Choroid plexus epithelial cell (primary cell): ENCODE measurements at places on chromosomes 16 and 17.

GRCh38 chr16:55325080-55325447, 1.1 kb downstream of the IRX6 start:
- DNase-seq = no peak

DNA sequence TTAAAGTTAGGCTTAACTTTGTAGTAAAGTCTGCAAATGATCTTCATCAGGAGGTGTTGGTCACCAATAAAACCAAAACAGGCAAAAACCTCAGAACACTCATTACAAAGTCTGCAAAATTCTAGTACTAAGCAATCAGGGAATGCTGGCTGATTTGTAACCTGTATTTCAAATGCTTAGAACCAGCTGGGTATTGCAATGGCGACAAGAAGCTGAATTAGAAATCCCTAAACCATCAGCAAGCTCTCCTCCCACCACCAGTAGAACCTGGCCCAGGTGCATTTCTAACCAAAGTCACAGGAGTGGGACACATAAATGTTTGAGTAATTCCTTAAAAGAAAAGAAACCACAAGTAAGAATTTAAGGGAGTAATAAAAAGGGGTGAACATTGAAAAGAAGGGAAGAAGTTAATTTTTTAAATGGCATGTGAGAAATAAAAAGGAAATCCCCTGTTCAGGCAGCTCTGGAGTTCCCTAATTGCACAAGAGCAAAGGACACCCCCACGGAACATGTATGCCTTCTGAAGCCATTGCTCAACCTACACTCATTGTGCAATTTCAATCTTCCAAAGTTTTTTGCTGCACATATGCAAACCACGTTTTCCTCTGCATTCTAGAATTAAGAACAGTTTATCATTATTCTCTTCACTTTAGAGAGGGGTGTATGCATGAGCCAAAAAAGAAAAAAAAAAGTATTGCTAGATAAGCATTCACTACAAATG, 102.9 kb downstream of the HIC1 start:
- DNase-seq = peak; percentile 98

DNA sequence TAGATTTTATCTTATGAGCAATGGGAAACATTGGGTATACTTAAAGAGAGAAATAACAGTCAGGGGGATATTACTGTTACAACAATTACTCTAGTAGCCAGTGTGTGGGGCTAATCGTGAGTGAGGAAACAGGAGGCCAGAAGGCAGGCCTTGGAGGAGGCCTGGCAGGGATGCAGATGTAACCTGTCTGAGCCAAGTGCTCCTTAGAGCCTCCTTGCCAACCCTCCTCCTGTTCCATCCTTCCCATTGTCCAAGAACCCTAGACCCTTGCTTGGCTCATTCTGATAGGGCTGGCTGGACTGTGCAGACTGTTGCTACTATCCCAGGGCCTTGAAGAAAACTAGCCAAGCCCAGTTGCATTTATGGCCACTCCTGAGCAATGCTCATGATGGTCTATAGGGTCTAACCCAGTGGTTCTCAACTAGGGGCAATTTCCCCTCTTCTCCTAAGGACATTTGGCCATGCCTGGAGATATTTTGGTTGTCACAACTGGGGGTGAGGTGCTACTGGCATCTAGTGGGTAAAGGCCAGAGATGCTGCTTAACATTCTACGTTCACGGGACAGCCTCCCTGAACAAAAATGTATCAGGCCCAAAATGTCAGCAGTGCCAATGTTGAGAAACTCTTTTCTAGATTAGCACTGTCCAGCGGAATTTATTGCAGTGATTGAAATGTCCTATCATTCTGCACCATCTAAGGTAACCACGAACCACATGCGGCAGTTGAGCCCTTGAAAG, 24.4 kb upstream of the WSCD1 start:
- DNase-seq = no peak

DNA sequence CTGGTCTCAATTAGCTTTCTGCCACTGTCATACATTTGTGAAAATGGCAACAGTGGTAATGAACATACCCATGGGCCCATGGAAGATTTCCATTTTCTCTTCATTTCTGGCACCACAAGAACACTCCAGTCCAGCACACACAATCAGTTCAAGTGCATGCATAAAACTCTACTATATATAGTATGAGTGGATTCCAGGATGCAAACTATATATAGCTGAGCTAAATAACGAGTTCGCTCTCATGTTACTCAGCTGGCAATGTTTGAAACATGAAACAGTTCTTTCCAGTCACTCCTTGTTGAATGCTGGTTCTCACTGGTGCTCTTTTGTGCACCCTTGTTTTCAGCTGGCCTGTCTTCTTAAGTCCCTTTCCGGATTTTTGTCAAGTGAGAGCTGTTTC, 75.2 kb upstream of the DHX40 start:
- peak; percentile 5 for DNase-seq

GRCh38 chr17:77857613-77858012, 100.9 kb upstream of the TNRC6C start:
- DNase-seq = no peak

DNA sequence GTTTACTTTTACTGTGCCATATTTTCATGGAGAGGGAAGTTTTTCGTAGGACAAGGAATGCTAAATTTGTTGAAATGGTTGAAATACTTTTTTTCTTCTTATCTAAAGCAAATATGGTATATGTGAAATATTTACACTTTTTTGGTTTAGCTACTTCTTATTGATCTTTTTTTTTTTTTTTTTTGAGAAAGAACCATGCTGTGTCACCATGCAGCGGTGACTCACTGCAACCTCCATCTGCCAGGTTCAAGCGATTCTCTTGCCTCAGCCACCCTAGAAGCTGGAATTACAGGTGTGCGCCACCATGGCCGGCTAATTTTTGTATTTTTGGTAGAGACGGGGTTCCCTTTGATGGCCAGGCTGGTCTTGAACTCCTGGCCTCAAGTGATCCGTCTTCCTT, 100.5 kb downstream of the FTO start:
- no peak for DNase-seq

GRCh38 chr17:19702217-19702641, 14.2 kb downstream of the SLC47A2 start:
- DNase-seq = no peak

DNA sequence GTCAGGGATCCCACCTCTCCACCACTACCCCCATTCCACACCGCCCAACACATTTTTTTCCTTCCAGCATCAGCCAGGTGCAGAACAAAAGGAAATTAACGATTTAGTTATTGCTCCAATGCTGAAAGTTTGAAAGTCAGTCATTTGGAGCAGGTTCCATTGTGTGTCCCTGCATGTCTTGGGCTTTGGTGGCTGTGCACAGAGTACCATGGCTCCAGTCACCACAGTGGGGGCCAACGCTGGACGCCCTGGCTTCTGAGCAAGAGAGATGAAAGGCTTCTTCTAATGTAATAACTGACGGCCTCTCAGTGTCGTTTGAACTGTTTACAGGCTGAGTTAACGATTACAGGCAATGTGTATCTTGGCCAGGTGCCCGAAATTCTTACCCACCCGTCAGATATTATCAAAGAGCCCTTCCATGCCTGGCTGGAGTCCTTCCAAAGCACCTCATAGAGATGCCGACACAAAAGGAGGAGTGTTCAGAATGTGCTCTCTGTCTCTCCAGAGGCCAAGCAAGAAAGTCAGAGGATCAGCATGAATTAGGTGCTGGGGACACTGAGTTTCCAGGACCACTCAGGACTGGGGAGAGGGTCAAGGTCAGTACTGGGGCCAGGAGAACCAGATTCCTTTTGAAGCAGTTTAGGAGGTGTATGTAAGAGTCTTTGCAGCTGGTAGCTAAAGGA, 25.9 kb downstream of the RNF43 start:
- peak; percentile 57 for DNase-seq

- DNase-seq = no peak
Measured at GRCh38 chr16:7763111-7763510, 430.5 kb downstream of the RBFOX1 start.

DNA sequence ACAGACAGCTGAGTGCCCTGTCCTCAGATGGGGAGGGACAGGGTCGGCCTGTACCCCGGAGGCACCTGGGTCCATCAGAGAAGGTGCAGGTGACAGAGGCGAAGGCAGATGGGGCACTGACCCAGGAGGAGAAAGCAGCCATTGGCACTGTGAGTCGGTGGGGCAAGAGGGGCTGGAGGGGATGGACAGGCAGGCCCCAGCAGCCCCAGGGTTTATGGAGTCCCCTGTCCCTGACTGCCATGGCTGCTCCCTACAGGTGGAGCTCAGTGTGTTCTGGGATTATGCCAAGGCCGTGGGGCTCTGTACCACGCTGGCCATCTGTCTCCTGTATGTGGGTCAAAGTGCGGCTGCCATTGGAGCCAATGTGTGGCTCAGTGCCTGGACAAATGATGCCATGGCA, 32.1 kb downstream of the ANKRD40 start:
- DNase-seq = no peak

DNA sequence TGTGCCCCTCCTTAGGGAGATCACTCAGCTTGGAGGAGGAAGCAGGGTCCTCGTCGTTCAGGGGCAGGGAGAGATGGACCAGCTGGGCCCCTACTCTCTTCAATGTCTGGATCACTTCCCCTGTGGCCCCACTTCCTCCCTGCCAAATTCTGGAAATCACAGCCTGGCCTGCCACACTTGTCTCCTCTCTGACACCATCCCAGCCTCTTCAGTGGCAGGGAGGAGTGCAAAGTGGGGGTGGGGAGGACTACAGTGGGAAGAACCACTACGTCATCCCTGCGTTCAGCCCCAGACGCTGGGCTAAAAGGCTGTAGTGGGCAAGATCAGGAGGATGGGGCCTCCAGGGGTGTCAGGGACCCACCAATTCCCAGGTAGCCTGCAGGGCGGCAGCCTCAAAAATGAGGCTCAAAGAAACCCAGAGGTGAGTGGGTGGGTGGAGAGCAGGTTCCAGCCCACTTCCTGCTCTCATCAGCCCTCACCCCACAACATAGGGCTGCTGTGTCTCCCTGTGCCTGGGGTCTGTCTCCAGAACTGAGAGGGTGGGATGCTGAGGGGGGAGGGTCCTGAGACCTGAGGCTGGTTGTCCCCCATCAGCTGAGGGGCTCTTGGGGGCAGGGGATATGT, 25.0 kb upstream of the TAC4 start:
- no peak for DNase-seq

DNA sequence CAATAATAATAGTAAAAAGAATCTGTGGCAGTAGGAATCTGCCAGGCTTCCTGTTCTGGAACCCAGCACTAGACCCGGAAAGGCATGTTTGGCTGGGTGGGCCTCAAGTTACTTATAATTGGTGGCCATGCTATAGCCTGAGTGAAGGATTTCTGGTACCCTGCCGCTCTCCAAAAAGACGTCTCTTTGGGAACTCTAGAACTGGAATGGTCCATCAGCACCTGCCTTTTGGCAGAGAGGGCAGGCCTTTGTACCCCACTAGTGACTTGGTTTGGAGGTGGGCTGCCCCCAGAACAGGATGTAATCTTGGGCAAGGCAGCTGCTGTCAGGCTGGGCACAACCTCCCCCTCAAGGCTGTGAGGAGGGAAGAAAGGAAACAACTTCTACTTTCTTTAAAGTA, 29.3 kb upstream of the ST6GALNAC1 start:
- DNase-seq = no peak

- no peak for DNase-seq
Measured at GRCh38 chr16:84050316-84050715, 7.7 kb upstream of the SLC38A8 start.

- no peak for DNase-seq
Measured at GRCh38 chr16:20839504-20839903, 33.2 kb downstream of the REXO5 start.

- peak; percentile 52 for DNase-seq
Measured at GRCh38 chr17:63381101-63381729, 64.9 kb downstream of the CYB561 start.

DNA sequence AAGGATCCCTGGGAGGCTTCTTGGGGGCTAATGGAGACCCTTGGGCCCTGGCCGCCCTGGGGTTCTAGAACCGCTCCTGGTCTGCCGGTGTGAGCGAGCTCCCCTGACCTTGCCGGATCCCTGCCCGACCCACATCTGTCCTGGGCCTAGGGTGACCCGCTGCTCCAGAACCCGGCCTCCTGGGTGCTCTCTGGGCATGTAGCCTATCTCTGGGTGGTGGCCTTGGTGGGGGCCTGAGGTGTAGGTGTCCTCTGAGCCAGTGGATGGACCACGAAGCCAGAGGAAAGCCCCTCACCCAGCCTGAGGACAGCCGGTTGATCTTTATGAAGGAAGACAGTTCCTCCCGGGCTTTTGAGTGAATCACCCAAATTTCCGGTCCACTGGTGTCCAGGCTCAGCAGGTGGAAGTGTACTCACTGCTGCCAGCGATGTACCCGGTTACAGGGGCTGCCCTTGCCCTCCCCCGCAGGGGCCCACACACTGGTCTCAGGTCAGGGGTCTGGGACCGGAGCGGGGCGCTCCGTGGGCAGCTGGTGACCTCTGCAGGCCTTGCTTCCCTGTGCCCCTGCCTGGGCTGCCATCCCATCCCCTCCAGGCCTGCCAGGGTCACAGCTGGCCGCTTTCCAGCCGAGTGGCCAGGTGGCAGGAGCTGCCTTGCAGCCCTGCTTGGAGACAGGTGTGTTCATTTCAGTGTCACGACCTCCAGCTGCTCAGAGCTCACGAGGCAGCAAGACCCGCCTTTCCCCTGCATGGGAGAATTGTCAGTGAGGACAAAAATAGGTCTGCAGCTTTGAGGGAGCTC, 10.5 kb upstream of the GSE1 start:
- no peak for DNase-seq
